Activated CD8-positive, alpha-beta memory T cell treated with anti-CD3 and anti-CD28 coated beads, Interleukin-2, amount 10 ng/mL, durations not matched to agents 7 days and 5 days (primary cell): ENCODE measurements at places on chromosomes 7 and 10.

- DNase-seq = peak; percentile 28
These were observed 26.0 kb upstream of the MXI1 start for GRCh38 chr10:110181451-110181850.

DNA sequence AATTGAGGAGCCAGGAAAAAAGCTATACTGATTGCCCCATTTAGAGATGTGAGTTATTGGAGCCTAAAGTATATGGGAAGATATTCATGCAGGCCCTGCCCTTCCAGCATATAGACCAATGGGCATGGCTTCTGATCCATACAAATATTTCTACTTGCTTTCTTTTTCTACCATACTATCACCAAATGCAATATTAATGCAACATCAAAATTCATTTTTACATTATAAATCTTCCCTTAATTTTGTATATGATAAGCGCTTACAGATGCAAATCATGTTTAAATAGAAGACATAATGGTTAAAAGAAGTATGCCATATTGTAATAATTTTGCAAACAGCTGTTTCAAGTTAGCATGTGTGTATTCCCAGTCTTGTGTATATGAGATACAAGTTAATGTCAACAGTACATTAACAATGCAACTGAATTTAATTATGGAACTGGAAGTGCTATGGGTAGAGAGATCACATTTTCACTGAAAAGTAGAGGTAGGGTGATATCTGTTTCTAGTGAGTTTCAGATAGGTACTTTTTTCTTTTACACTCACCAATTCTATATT is 24.6 kb upstream of the WNT16 start:
- DNase-seq = no peak

DNA sequence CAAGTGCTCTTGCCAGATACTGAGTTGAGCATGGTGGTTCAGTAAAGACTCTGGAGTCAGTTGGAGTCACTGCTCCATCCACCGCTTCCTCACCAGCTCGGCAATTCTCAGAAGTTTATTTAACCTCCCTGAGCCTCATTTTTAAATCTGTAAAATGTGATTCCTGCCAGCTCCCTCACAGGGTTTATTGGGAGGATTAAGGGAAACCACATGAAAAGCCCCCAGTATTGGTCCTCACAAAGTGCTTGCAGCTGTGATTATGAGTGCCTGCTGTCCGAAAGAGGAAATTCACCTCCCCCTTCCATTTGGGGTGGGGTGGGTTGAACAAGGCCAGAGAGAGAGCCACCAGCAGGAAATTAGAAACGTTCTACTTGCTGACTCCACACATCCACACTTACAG is 99.0 kb downstream of the AOAH start:
- no peak for DNase-seq

DNA sequence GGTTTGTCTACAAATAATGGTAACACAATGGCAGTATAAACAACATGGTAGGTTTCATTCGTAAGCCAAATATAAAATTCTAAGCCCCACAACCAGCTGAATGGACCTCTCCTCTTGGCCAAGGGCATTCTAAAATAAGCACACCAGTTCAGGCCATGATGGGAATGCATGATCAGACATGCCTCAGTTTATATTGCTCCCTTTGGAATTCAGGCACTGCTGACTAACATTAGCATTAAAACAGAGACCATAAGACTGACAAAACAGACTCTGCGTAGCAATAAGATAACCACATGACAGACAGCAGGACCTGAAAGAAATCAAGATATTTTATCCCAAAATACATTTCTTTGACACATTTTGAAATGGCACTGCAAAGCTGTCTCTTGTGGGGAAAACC is 125.8 kb downstream of the FAM107B start:
- no peak for DNase-seq

- DNase-seq = no peak
These were observed 15.8 kb downstream of the TBXAS1 start for GRCh38 chr7:139844779-139845442.

DNA sequence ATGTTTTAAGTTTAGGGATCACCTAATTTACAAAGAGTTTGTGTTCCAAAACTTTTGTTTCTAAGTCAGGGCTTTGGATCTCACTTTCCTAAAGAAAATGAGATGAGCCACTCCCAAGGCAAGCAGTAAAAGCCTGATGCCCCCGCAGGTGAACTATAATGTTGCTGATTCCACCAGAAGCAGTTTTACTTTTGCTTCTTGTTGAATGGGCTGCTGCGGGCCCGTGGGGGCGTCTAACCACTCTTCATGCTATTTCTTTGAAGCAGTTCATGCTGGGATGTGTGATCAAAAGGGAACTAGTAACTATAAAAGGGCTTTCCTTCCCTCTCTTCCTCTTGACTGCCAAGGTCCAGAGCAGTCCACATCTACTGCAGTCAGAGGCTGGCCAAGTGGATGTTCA is 118.7 kb upstream of the NEBL start:
- no peak for DNase-seq

- no peak for DNase-seq
These were observed 359.4 kb downstream of the PRPF18 start for GRCh38 chr10:13946209-13946460.

GRCh38 chr10:91194497-91195179 is 25.8 kb upstream of the PCGF5 start:
- DNase-seq = peak; percentile 53

DNA sequence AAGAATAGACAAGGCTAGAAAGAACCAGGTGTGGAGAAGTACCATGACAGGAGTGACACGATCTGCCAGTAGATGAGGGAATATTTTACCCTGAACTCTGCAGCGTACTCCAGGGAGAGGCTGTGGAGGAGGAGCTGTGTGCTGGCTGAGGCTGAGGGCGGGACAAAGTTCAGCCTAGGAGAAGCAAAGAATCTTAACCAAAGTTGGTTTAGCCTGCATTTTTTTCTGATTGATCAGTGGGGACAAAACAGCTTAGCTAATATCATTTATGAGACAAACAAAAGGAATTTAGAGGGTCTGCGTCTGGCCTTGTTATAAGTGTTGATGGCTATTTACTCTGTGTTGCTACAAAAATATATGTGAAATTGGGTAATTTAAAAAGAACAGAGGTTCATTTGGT is 5.2 kb upstream of the NPSR1 start:
- no peak for DNase-seq

DNA sequence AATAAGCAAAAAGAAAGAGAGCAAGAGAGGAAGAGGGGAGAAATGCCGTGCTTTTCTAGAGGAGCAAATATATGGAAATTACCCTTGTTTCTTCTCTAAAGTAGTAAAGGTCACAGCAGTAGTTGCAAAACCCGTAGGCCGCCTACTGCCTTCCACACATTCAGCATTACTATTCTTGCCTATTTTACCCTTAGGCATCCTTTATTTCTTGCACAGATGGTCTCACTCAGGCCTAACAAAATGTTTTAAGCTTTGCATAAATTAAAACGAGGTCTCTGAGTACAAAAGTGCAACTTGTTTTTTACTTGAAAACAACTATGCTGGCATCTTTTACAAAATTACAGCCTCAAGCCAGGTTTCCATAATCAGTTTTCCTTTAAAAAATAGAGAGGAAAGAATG is 644.6 kb downstream of the AUTS2 start:
- no peak for DNase-seq

DNA sequence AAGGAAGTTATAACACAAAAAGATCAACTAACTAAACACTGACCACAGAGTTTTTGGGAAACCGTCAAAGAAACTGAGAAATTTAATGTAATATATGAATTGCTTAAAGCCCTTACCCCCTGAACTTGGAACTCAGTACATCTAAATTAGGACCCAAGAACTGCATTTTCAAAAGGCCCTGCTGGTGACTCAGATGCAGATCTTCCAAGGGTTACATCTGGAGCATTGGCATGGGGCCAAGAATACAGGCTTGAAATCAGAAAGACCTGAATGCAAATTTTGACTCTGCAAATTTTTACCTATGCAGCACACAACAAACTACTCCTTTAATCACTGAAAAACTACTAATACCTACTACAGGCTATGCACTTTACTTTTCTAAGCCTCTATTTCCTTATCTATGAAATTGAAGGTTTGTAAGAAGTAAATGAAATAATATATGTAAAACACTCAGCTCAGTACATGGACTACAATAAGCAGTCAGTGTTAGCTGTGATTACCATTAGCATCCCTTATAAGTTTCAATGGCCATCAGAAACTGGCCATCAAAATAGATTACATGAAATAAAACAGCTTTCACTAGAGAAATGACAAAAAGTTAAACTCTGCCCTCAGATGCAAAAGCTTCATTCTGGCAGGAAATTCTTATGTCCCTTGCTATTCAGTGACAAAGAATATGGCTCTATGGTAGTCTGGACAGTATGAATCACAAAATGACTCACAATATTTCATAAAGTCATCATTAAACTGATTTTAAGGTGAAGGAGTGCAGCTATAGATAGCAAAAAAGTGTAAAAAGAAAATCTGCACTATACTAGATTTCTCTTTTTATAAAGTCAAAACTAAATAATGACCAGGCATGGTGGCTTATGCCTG is 43.6 kb downstream of the NSUN6 start:
- DNase-seq = no peak
